ENCODE measurements at places on chromosomes 2 and 18. TPM values are rescaled to one million over a fixed set of nuclear protein-coding genes. Genes with fewer than 3 reads are reported as not detected.

Gene STARD6
- total RNA-seq = not detected

Gene RGPD4
- 0.23 TPM for total RNA-seq

Gene BMP10
- total RNA-seq = not detected

Gene SLC9A4
- 0.11 TPM for total RNA-seq

Gene CNGA3
- not detected for total RNA-seq

DNA sequence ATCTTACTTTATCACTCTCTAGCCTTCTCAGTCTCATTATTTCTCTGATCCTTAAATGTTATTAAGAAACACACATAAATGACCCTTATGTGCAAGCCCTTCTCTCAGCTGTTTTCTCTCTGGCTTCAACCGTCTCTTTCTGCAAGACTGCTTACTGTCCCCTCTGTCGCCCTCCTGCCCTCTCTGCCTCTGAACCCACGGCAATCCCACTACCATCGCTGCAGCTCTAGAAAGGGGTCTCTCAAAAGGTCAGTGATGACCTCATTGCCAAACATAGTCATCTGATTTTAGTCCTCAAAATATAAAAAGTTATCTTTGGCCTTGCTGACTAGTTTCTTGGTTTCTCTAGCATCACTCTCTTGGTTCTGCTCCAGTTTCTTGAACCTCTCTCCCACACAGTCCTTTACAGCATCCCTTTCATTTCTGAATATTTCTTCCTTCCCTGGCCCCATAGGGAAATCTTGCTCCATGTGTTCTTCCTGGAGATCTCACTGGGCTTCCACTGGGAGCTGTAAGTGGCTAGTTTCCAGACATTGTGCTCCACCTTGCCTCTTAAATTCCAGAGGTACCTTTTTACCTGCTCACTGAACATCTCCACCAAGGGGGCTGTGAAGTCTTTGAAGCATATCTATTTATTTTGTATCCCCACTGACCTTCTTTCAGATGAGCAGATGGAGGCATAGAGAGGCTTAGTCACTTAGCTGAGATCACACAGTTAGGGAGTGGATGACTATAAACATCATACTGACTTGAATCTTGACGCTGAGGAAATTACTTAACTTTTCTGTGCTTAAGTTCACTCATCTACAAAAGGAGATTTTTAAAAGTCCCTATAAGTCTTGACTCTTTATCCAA, 96.2 kb downstream of the PDE1A start:
- no peak for DNase-seq

DNA sequence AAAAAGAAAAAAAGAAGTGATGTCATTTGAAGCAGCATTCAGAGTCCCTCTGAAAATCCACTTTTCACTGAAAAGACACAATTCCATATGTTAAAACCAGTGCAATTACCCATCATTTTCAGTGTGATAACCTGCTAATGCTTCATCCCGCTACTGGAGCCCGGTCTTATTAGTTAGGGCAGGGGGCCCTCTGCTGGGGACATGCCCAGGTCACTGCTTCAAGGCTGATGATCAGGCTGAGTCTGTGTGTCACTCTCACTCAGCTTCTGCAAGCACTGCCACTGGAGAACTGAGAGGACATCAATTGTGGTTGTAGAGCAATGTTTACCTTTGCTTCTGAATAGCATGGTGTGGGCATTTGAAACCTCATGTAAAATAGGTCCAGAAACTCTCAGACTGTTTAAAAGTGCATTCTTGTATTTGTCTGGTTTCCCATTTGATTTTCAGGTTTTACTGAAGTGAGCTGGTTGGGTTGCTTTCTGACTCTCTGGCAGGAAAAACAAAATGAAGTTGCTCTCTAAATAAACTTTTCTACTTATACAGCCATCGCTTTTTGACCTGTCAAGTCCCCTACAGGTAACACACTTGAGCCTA, 49.2 kb upstream of the NXPH2 start:
- peak; percentile 27 for DNase-seq

- no peak for DNase-seq
Measured at GRCh38 chr18:61765097-61765496, 127.7 kb downstream of the RNF152 start.

DNA sequence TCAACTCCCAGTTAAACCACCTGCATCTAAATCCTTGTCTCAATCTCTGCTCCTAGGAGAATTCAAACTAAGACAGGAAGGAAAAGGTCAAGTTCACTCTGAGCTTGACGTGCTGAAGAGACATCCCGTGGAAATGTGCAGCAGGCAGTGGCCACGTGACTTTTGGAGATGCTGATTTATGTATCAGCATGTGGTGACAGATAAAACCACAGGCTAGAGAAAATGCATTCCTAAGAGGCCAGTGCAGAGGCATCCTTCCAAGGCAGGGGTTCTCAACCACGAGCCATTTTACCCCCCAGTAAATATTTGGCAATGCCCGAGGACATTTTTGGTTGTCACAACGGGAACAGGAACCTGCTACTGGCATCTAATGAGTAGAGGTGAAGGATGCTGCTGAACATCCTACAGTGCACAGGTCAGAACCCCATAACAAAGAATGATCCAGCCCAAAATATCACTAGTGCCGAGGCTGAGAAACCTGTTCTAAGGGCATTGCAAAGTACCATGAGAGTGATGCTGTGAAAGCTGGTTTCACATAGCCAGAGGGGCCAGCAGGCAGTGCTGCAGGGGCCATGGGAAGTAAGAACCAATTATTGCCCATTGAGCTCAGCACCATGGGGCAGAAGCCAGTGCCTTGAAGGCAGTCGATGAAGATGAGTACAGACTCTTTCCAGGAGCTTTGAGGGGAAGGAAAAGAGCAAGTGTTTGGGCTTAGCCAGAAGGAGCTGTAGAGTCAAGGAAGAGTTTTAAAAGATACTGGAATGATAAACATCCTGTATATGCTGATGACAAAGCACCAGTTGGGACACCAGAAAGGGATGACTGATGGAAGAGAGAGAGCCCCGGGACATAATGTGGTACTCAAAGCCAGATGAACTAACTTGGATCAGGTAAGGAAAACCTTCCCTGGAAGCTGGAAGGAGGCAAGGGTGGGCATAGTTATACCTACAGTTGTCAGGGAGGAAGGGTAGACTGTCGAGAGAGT, 174.6 kb downstream of the HAUS1 start:
- DNase-seq = no peak

DNA sequence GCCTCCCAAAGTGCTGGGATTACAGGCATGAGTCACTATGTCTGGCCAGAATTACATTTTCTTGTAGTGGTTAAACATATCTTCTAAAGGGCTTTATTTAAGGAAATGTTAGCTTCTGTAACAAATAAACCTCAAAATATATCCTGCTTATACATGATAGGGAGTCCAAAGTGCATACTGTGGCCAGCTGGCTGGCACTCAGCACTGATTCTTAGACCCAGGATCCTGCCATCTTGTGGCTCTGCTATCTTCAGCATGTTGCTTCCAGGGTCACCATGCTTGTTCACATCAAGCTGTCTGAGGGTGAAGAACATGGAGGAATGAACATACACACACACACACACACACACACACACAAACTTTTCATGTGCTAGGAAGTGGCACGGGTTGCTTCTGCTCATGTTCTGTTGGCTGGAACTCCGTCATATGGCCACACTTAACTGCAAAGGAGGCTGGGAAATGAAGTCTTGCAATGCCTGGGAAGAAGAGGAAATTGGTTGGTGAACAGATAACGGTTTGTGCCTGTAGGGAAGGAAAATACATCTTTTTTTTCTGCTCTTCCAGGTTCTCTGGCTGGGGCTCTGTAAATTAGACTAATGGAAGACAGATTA, 40.0 kb downstream of the NPPC start:
- no peak for DNase-seq

DNA sequence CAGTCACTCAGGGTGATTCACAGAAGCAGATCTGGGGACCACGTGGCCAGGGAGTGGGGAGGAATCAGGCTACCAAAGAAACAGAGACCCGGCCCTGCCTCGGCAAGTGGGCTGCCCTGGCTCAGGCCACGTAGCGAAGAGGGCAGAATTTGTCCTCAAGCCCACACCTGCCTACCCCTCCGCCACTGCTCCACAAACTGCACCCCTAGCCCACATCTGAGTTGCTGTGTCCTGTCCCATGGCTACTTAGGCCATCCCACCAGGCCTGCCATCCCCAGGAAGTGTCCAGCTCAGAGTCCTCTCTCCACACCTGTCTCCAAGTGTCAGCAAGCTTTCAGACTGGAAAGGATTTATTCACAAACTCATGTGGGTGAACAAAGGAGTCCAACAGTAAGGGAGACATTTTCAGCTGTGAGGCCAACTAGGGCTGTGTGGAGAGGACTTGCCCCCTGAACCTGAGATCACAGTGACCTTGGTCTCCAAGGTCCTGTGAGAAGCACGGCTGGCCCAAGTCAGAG, 31.7 kb upstream of the ASPRV1 start:
- no peak for DNase-seq

DNA sequence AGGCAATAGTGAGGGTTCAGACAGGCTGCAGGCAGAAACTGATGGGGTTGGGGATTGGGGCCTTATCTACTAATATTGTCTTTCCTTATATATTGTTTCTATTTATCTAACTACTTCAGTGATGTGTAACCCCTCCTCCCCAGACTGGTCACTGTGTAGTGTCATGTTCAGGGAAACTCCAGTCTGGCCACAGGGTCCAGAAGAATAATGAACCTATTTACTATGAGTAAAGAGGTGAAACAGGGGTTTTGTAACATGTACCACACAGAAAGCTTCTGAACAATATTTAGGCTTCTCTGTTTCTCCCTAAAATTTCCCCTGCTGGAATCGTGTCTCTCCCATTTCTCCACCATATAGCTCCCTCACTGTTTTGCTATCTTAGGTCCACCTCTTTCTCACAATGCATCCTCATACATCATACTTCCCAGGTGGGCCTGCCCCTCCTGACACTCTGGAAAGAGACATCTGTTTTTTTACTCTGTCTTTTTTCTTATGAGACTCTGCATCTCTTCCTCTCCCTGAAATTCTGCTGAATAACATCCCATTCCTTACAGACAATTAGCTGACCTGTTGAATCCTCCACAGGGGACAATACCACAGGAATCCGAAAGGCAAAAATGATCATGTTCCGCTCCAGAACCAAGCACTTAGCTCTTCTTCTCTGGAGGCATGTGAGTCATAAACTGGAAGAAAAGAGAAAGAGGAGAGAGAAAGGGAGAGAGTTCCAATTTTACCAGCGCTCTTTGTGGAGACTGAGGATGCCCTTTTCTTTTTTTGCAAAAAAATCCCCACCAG, 154.8 kb downstream of the ZEB2 start:
- no peak for DNase-seq

GRCh38 chr2:81940266-81940955, 1635.9 kb upstream of the LRRTM1 start:
- no peak for DNase-seq

DNA sequence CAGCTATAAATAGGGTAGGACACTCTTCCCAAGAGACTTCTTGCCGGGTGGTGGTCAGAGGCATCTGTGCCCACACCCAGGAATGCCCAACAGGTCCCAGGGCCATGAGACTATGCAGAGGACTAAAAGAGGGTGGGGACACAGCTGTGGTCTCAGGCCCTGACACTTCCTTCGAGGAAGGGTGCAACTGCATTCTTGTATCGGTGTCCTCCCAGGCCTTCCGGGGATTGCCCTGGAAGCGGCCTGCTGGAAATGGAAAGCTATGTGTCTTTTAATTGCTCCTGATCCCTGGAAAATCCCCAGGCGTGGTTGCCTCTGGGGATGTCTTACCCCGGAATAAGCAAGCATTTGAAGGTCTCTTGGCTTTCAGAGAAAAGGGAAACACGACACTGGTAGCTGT, 176.7 kb downstream of the SOX11 start:
- DNase-seq = no peak

- no peak for DNase-seq
Measured at GRCh38 chr18:54389143-54389505, 31.4 kb downstream of the C18orf54 start.

All from mesothelial cell of epicardium (in vitro differentiated cells).